ENCODE measurements at places on chromosomes 6 and 20.

- DNase-seq, result no peak
These were observed 25.2 kb upstream of the QKI start for GRCh38 chr6:163389354-163389753.

- no peak for DNase-seq
These were observed 60.9 kb downstream of the BCAS4 start for GRCh38 chr20:50855498-50856474.

- peak; percentile 82 for DNase-seq
These were observed 13.0 kb upstream of the ABHD16B start for GRCh38 chr20:63848003-63848911.

GRCh38 chr6:11437824-11438459 lies 99.6 kb upstream of the TMEM170B start:
- no peak for DNase-seq

GRCh38 chr6:74550821-74551220 lies 655.0 kb downstream of the COL12A1 start:
- no peak for DNase-seq

DNA sequence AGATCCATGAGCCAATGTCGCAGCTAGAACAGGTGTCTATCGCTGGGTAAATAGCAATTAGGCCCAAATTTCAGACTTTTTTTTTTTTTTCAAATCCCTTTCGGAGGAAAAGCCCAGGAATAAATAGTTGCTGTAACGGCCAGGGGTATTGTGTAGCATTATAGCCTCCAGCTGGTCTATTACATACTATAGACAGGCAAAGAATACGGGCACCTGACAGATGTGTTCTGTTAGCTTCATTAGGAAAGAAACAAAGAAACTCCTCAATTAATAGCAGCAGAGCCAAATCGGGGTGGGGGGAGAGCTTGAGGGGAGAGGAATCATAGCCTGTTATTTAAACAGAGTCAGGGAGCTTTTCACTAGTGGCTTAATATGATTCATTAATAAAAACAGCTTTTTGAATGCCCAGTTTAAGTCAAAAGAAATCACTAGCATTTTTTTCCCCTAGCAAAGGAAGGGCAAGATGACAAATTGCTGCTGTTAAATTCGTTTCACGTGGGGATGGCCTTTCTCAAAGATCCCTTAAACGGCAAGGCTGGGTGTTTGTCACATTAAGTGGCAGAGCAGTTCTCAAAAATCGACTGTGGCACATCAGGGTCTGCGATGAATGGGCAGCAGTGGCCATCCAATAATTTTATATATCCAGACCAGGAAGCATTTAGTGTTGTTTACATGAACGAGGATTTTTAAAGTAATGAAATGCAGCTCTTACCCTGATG lies 139.4 kb downstream of the ID4 start:
- no peak for DNase-seq

DNA sequence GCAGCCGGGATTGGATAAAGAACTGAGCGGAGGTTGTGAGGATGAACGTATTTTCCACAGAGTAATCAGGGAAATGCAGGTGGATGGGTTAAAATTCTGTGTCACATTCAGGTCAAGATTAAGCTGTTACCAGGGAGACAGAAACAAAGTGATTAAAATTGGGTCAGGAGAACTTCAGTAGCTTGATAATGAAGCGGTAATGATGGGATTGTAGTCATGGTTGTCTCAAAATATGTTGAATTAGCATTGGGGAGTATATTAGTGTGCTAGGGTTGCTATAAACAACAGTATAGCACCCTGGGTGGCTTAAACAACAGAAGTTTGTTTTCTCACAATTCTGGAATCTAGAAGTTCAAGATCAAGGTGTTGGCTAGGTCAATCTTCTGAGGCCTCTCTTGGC lies 155.5 kb downstream of the GJA1 start:
- no peak for DNase-seq

- peak; percentile 82 for DNase-seq
These were observed 1.1 kb upstream of the OVOL2 start for GRCh38 chr20:18058661-18059467.

DNA sequence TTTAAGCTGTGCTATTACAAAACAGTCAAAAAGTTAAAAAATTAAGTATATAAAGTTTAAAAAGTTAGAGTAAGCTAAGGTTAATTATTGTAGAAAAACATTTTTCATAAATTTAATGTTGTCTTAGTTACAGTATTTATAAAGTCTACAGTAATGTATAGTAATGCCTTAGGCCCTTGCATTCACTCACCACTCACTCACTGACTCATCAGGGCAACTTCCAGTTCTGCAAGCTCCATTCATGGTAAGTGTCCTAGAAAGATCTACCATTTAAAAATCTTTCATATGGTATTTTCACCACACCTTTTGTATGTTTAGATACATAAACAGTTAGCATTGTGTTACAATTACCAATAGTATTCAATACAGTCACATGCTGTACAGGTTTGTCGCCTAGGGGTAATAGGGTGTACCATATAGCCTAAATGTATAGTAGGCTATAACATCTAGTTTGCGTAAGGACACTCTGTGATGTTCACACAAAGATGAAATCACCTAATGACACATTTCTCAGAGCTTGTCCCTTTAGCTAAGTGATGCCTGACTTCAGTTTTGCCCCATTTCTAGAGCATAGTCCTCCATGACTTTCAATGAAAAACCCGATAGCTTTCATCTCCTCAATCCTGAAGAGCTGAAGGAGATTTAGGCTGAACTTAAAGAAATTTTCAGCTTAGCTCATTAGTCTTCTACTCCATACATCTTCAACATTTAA lies 14.9 kb upstream of the HLA-DRA start:
- DNase-seq, result no peak

Data from H1 (cell line).